ENCODE measurements at places on chromosomes 13 and 19.

DNA sequence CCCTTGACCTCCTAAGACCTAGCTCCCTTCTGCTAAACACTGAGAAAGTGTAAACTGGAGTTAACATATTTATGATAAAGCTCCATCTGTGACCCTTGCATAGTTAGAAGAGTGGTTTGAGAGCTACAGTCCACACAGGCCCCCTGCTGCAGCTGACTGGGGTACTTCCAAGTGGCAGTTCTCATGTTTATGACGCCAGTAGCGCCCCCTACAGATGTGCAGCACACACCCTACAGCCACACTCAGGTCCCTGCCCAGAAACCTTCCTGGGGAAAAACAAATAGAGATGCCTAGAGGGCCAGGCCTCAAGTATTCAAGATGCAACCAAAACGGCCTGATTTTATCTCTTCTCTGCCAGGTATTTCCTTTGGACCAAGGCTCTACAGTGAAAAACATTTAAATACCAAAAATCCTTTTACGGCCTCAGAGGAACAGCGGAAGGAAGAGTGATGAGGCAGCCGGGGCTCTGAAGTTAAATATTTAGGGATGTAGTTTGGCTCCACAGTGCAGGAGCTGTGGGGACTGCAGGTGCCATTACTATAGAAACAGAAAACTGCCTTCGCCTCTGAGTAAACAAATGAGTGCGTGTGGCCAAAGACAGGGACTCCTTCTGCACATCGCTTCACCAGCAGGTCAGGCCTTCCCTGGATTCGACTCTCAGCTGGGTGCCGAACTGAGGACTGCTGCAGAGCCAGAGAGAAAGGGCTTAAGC lies 553.1 kb downstream of the EFNB2 start:
- no peak for DNase-seq

DNA sequence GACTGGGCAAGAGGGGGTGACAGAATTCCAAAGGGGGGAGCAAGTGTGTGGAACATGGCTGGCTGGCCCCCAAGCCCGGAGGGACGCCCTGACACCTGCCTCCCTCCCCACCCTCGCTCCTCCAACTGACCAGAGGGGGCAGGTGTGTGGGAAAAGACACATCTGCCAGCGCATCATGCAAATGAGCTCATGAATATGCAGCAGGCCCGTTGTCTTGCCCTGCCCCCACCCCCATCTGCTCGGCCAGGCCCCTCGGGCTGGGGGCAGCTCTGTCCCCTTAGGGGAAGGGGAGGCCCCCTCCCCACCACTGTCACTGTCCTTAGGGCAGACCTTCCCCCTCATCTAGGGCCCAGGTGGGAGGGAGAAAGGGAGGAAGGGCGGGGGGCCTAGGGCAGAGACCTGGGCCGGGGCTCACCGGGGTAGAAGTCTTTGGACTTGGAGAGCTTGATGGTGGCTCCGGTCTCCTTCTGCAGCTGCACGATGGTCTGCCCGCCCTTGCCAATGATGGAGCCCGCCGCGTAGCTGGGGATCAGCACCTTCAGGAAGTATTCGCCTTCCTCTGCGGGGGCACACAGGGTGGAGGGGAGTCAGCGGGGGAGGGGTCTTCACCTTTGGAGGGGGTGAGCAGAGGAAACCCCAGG lies 12.9 kb downstream of the NOVA2 start:
- DNase-seq: no peak

- DNase-seq: no peak
Observed at GRCh38 chr19:33293255-33294057, 8.9 kb downstream of the CEBPA start.

DNA sequence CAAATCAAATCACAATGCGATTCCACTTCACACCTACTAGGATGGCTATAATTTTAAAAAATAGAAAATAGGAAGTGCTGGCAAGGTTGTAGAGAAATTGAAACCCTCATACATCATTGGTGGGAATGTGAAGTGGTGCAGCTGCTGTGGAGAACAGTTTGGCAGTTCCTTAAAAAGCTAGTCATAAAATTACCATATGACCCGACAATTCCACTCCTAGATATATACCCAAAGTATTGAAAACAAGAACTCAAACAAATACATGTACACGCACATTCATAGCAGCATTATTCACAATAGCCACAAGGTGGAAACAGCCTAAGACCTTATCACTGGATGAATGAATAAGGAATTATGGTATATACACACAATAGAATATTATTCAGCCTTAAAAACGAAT lies 12.0 kb downstream of the HMGB1 start:
- DNase-seq: no peak

- DNase-seq: no peak
Observed at GRCh38 chr13:21846605-21847004, 175.7 kb downstream of the FGF9 start.

GRCh38 chr13:87810391-87810801 lies 139.2 kb downstream of the SLITRK5 start:
- DNase-seq: no peak

DNA sequence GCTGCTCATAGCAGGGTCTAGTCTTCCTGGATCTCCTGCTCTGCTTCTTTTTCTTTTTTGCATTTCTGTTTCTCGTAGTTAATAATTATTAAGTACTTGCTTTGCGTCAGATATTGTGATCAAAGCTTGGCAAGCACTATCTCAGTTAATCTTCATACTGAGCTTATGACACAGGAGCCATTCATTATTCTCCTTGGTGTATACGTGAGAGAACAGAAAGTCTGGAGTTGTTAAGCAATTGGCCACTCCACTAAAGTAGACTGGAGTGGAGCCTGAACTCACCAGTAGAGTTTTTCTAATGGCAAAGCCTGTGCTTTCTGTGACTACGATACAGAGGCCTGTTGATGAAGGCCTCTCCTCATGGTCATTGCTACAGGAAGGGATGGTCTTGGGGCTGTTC lies 285.9 kb downstream of the RFC3 start:
- DNase-seq: no peak

DNA sequence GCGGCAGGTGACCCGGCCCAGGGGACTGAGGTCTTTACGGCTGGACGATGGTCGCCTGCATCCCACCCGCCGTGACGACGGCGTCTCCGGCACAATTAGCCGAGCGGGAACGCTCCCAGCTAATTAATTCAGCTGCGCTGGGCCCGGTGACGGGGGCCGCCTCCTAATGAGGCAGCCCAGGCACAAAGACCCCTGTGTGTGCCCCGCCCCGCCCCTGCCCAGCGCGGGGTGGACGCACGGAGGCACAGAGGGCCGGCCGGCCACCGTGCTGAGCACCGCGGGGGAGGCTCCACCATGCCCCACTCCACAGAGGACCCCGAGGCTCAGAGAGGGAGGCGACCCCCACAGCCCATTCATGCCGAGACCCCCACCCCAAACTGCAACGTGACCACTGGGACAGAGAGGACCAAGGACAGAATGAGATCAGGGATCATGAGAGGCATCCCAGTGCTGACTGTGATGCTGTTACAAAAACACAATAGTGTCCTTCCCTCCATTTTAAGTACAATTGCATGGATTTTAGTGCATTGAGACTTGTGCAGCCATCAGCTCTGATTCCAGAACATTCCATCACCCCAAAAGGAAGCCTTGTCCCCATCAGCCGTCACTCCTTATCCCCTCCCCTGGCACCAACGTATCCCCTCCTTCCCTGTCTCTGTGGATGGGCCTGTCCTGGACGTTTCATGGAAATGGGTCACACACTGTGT lies 17.0 kb downstream of the EFNA2 start:
- no peak for DNase-seq

DNA sequence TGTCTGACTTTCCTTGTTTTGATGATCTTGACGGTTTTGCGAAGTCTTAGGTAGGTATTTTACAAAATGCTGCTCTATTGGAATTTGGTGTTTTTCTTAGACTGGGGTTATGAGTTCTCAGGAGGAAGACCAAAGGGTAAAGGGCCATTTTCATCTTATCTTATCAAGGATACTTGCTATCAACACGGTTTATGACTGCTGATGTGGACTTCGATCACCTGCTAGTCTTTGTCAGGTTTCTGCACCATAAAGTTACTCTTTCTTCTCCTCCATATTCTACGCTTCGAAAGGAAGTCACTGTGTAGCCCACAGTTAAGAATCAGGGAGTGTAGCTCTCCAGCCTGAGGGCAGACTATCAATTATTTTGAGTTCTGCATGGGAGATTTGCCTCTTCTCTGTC lies 7.4 kb upstream of the CEBPG start:
- DNase-seq: no peak

DNA sequence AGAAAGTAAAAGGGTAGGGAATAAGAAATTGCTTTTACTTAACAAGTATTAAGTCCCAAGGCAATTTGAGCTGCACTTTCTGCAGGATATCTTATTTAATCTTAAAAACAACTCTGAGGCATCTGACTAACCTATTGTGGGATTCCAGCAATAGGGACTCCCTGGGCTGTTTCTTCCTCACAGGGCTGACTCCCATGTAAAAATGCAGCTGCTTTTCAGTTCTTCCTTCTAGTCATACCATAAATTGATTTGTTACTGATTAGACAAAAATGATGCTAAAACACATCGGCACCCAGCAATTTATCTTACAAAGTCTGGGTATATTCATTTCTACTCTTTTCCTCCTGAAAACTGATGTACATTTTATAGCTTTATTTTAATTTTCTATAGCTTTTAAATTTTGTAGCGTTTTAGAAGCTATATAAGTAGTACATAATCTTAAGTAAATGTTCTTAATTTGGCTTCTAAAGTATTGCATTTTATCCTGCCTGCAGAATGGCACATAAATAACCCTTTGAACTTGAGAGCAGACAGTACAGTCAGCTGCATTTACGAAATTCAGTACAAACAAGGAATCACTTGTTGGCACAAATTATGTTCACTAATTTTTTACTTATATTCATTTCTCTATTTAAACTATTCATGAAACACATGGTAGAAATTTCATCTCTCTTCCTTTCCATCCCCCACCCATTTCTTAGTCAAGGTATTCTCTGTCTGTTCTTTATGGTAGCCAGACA lies 102.4 kb upstream of the FRY start:
- no peak for DNase-seq

DNA sequence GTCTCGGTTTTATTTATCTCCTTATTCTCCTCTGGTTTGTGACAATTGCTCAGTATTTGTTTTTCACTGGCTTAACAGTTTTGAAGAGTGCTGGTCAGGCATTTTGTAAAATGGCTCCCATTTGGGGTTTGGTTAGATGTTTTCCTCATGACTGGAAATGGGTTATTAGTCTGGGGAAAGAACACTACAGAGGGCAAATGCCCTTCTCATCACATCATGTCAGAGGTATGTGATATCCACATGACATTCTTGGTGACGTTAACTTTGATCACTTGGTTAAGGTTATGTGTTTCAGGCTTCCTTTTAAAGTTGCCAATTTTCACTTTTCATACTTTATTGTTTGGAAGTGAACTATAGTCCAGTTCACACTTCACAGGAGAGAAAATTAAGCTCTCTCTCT lies 74.8 kb upstream of the KLHL1 start:
- DNase-seq: no peak

DNA sequence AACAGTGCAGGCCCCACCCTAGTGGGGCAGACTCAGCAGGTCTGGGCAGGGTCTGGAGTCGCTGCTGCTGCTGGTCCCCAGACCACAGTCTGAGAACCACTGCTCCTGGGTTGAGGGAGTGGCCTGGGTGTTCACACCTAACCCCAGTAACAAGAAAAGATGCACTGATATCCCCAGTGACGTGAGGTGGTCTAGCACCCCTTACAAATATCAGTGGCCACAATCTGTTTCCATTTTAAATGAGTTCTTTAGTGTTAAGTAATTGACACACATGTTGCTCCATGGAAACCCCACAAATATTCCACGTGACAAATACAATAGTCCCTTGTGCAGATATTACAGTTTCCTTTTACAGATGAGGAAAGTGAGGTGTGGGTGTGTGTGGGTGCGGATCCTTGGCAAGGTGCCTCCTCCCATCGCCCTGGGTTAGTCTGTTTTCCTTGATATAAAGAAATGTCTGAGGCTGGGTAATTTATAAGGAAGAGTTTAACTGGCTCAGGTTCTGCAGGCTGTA lies 96.3 kb upstream of the GPR183 start:
- DNase-seq: no peak

DNA sequence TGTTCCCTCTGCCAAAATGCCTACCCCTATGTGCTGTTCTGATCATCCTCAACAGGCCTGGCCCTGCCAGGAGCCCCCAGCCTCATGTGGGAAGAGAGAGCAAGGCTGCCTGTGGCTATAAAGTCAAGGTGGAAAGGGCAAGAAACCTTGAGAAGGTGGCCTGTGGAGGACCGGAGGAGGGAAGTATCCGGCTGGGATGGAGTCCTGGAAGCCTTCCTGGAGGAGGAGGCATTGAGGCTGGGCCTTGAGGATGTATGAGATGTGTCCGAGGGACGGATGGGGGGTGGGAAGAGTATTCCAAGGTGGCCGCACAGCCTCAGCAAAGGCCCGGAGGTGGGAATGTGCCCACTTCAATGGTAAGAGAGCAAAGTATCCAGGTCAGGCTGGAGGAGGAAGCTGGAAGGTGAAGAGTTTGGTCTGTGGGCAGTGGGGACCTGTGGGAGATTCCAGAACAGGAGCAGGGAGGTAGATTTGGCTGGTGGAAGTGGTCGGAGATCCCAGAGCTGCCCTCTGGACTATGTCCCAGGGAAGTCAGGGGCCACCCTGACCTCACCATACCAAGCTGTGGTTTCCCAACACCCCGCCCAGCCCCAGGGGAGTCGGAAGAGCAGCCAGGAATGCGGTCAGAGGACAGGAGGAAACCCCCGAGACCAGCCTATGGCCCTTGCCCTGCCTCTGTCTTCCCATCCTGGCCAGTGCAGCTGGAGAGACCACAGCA lies 3.0 kb upstream of the PLIN4 start:
- no peak for DNase-seq

DNA sequence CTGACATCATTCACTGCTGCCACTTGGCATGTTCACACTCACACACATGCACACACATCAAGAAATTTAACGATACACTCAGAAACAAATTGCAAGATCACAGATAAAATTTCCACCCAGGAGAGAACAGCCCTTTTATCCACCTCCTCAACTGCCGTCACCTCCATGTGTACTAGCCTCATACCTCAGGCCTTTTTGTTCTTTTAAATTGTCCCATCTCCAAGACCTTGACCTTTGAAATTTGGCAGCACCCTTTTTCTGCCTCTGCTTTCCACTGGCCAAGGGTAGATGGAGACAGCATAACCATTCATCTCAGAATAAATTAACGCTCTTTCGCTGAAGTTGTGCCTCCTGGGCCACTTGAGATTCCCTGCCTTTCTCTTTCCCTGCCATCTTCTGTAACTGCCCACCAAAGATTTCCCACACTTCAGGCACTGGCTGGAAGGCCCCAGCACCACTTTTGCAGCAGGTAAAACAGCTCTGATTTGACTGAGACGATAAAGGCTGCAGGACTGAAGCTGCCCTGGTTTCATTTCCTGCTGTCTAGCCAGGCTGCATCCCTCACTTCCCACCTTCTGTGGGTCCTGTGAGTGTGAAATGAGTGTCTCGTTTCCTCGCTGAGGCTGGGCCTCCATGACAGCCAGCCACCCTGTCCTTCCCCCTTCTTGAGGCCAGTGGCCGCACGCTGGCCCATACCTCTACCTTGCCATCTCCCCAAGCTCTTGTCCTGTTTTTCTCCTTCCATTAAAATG lies 39.3 kb downstream of the MBNL2 start:
- peak; percentile 45 for DNase-seq

GRCh38 chr13:76828316-76828741 lies 57.9 kb downstream of the KCTD12 start:
- DNase-seq: no peak

- DNase-seq: no peak
Observed at GRCh38 chr13:27211771-27212364, 39.5 kb upstream of the RPL21 start.

All from GM19239 (cell line).